Pulmonary artery endothelial cell (primary cell): ENCODE measurements at places on chromosomes 5 and 9. TPM values are rescaled to one million over a fixed set of nuclear protein-coding genes. Genes with fewer than 3 reads are reported as not detected.

The NIPAL4 gene
- not detected in 2 replicates for total RNA-seq

The BNC2 gene
- total RNA-seq, result 12.8 and 16.8 TPM in 2 replicates

The LRRC14B gene
- not detected in 2 replicates for total RNA-seq

The NOXA1 gene
- total RNA-seq, result 0.11 and 0.66 TPM in 2 replicates
